Activated CD4-positive, alpha-beta T cell treated with anti-CD3 and anti-CD28 coated beads, Interleukin-2, amount 50 U/mL, for 1 hour (primary cell): ENCODE measurements at places on chromosomes 11 and 22.

DNA sequence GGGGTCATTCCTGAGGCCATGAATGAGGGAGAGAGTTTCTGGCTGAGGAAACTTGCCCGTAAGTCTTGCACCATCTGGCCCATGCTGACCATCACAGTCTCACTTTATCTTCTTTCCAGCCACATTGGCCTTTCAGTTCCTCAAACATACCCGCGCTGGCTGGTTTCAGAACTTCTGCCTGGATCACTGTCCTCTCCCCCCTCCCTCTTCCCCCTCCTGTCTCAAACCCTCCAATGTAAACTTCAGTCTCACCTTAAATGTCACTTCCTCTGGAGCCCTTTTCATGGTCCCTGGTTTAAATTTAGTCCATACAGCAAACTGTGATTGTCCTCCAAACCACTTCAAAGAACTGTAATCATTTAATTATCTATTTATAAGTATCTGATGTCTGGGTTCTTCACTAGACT is 3.7 kb upstream of the TMEM109 start:
- DNase-seq: no peak

DNA sequence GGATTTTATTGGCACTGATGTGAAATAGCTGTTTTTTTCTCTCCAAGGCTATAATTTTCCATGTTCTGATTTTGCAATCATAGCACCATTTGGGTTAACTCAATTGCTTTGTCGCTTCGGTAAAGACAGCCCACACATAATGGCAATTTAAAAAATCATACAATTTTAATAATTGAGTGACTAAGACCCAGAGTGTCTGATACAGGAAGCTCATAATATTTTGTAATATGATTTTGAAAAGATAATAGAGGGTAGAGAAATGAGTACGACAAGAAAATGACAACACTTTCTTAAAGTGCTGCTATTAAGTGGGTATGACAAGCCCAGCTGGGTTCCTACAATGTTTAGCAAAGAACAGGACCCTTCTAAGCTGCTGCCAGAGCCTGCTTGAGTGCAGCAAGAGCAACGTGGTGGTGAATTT is 439.1 kb downstream of the METTL15 start:
- DNase-seq: no peak

DNA sequence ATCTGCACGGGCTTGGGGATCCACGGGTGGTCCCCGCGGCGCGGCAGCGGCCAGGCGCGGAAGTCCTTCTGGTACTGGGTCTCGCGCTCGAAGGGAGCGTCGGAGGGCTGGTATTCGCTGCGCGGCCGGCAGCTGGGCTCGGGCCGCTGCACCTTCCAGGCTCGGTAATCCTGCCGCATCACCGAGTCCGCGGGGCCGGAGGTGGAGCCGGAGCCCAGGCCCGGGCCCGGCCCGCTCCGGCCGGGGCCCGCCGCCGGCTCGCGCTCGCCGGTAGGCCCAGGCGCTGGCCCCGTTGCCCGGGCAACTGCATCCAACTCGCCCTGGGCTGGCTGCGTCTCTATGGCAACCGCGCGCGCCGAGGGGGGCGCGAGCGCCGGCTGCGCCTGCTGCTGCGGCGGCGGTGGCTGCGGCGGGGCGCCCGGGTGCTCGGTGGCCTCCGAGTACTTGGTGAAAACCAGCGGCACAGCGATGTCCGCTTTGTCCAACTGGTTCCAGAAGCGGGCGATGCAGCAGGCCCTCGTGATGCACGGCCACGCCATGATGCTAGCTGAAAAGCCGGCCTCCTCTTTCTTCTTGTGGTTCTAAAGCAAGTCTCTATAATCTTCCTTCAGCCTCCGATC is 897 bp downstream of the MAP6 start:
- no peak for DNase-seq

GRCh38 chr11:29802522-29802921 is 214.3 kb downstream of the KCNA4 start:
- DNase-seq: no peak

DNA sequence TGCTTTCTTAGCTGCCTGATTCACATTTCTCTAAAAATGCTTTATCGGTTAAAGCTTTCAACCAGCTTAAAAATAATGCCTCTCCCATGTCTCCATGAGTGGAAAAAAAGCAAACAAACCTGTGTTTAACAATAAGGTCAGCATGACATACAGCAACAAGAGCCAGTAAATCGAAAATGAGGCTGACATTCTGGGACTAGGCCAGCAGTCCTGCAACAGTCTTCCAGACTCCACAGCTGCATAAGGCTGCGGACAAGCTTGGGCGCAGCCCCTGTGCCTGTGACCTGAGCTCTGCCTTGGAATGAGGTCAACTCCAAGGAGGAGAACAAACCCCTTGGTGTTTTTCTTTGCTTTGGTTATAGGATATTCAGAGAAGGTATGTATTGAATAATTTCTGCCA is 95.5 kb downstream of the PGR start:
- no peak for DNase-seq

GRCh38 chr22:42152661-42153270 is 22.2 kb upstream of the CYP2D6 start:
- no peak for DNase-seq

- DNase-seq: no peak
Observed at GRCh38 chr22:48300877-48301276, 1526.8 kb downstream of the BRD1 start.

- no peak for DNase-seq
Observed at GRCh38 chr11:2995893-2996554, 3.9 kb upstream of the NAP1L4 start.

GRCh38 chr11:69609351-69609750 is 31.6 kb upstream of the CCND1 start:
- DNase-seq: no peak

GRCh38 chr22:49365191-49365837 is 462.4 kb downstream of the BRD1 start:
- no peak for DNase-seq

DNA sequence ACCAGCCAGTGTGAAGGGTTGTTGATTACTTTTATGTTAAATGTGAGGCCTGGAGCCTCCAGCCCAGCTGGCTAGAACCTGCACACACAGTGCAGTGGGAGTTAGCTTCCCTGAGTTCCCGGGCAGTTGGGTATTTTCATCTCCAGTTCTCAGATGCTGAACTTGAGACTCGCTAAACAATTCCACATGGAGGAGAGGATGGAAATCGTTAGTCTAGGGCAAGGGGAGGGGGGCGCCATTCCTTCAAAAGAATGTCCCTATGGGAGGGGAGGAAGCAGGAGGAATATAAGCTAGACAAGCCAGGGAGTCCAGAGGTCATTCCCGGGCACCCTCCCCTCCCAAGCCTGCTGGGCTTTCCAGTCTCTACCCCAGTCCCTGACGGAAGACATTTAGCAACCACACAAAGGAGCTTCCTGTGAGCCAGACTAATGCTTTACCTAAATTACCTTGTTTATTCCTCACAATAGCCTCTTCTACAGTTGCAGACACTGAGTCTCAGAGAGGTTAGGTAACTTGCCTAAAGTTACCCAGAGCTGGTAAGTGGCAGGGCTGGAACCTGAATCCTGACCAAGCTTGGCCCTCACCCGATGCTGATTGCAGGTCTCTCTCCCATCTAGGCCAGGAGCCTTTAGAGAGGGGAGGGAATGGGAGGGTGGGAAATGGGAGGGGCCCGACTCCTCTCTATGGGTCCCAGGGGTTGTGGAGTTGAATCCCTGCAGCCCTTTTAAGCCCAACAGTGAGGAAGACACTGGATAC is 1.9 kb upstream of the TSKU start:
- no peak for DNase-seq

DNA sequence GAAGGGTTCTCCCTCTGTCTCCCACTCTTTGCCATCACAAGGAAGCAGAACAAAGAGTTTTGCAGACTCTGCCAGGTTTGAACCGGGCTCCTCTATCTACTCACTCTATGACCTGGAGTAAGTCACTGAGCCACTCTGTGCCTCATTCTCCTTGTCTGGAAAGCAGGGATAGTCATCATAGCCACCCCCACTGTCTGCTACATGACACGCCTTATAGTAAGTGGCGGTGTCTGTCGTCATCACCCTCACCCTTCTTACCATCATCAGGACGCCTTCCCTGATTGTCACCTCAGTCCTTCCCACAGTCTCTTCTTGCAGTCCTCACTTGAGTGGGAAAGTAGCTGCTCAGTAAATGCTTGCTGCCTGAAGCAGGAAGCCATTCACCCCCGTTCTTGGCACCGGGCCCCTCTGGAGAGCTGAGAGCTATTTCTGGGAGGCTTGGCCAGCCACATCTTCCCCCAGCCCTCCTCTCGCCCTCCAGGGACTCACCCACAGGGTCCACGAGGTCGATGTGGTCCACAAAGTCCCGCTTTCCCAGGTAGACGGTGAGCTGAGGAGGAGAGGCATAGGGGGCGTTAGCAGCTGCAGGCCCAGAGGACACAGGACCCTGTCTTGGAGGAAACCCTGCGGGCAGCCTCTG is 46.4 kb downstream of the TPBGL start:
- DNase-seq: no peak
